Non-pigmented ciliary epithelial cell (primary cell): ENCODE measurements at places on chromosomes 6 and 20.

DNA sequence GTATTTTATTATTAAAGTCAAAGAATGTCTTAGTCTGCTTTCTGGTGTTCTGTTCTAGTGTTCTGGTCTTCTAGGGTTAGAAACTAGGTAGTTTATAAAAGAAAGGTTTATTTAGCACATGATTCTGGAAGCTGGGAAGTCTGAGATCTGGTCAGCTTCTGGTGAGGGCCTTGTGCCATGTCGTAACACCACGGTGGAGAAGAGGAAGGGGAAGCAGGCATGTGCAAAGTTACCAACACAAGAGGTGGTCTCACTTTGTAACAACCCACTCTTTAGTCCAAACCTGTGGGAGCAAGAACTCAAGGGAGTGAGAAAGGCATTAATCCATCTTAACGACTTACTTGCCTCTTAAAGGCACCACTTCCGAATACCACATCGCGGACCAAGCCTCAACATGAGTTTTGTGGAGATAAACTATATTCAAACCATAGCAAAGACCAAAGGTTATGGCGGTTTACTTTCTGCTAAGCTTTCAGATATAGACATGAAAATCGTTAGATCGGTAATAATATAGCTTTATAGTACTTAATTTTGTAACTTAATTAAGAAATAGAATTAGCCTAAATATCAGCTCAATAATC, 99.4 kb downstream of the NCOA3 start:
- no peak for DNase-seq

GRCh38 chr6:167293088-167293589, 2.0 kb downstream of the UNC93A start:
- DNase-seq: no peak

DNA sequence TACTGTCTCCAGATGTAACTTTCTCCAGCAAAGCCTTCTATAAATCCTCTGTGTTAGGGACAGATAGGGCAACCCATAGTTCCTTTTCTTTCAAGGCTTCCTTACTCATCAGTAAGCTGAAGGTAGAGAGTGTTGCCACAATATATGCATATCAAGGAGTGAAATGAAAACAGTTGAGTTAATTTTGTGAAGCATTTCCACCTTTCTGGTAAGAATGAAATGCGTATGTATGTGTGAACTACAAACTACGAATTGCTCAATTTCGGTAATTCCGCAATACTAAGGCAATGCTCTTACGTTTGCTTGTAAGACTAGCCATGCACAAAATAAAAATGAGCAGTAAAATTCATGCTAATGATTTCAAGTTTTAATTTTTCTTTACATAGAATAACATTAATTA, 61.2 kb upstream of the HBS1L start:
- no peak for DNase-seq

GRCh38 chr6:28748192-28748591, 175.6 kb downstream of the TRIM27 start:
- DNase-seq: no peak

DNA sequence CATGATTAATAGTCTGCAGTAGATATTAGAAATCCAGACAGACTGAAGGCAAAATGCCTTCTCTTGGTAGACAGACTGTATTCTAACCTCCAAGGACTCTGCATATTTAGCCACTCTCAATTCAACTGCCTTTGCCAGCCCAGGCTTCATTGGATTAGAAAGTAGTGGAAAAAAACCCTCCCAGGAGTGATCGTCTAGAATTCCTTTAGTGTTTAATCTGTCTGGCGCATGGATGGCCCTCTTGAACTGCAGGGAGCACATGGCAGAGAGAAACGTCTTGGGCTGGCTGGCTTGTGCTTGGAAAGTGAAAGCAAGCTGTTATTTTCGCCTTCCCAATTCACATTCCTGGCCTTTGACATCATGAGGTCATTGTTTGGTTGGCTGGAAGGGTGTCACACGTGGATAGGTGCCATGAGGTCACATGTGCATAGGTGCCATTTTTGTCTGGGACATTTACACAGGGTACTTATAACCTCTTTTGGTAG, 30.9 kb upstream of the NEDD9 start:
- DNase-seq: peak; percentile 46

- no peak for DNase-seq
Measured at GRCh38 chr20:57876163-57876562, 166.3 kb upstream of the PMEPA1 start.

- no peak for DNase-seq
Measured at GRCh38 chr20:37225146-37225545, 36.5 kb downstream of the GHRH start.

DNA sequence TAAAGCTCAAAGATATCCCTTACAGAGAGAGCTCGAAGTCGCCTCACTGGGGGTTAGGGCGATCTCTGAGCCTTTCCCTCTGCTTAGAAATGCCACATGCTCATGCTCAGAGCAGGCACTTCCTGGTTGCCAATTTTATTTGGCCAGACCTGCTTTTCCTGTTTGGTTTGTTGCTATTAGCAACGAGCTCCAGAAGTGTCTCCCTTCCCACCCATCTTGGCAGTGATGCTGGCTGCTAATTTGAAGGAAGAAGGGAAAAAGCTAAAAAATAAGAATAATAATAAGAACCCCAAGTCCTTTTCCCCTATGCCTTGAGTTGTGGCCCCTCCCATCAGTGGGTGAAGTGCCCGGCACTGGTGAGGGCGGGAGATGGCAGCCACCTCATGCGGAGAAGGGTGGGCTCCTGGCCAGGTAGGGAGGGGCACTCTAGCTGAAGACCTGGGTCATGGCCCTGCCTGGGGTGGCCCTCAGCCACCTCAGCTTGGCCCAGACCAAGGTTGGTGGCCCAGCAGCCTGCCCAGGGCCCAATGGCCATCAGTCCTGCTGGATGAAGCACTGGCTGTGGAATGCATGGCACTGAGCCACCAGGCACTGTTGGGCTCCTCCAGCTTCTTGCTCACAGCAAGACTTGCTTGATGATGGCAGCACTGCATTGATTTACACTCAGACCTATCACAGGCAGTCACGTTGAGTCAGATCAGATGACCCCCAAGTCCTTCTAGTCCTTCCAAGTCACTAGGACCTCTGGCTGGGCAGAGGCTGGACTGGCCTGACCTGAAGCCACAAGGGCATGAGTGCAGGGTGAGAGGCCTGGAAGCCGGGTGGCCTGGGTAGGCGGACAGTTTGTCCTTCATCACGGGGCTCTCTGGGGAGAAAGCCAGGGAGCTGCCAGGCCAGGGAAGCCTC, 79.0 kb downstream of the SYNJ2 start:
- DNase-seq: no peak

DNA sequence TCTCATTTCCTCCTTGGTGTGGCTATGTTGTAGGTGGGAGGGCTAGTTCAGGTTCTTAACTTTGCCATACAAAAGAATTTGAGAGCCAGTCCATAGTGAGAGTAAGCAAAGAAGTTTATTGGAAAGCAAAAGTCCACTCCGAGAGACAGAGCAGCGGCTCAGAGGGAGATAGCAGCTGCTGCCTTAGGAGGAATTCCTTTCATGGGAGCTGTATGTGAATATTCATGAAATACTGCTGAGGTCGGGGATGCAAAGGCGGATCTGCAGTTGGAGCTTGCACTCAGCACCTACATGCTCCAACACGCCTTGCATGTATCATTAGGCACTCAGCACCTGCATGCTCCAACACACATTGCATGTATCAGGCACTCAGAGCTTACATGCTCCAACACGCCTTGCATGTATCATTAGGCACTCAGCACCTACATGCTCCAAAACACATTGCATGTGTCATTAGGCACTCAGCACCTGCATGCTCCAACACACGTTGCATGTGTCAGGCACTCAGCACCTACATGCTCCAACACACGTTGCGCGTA, 54.9 kb downstream of the CDH4 start:
- no peak for DNase-seq

- DNase-seq: no peak
Measured at GRCh38 chr6:1770435-1770843, 160.7 kb downstream of the FOXC1 start.

- no peak for DNase-seq
Measured at GRCh38 chr6:73566954-73567591, 46.2 kb upstream of the EEF1A1 start.

DNA sequence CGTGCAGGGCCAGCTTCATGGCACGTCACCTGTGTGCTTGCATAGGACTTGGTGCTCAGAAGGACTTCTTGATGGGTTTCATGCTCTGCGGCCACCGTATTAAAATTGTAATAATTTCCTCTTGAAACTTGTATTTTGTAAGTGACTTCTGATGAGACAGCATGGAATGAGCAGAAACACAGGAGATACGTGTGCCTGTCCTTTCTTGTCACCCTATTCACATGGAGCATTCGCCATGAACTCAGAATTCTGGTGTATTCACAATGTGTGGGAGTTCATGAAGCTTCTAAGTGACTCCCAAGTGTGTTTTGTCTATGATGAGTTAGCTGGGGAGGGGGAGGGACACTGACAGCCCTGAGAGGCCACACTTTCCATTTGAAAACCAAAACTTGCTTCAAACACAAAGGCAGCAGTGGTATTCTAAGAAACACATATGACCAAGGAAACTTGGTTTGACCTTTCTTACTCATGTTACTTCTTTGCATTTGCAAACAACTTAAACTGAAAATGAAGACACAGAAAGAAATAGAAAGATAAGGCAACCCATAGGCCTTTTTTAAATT, 92.1 kb upstream of the NEDD9 start:
- no peak for DNase-seq

- no peak for DNase-seq
Measured at GRCh38 chr6:125451750-125452149, 150.0 kb upstream of the HDDC2 start.

DNA sequence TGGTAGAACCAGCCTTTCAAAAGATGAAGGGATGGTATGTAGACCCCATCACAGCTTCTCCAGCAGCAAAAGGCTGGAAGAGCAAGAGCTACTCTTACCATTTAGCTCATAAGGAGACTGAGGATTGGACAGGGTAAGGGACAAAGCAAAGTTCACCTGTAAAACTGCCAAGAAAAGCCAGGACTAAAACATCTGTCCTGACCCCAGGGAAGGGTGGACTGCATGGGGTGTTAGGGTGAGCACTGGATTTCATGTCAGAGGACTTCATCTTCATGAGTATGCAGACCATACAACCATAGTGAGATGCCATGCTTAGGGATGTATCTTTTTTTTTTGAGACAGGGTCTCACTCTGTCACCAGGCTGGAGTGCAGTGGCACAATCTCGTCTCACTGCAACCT, 19.3 kb downstream of the AHCY start:
- DNase-seq: no peak

GRCh38 chr6:54722328-54722727, 124.2 kb upstream of the FAM83B start:
- no peak for DNase-seq

GRCh38 chr6:10180138-10181074, 234.5 kb downstream of the TFAP2A start:
- DNase-seq: no peak

DNA sequence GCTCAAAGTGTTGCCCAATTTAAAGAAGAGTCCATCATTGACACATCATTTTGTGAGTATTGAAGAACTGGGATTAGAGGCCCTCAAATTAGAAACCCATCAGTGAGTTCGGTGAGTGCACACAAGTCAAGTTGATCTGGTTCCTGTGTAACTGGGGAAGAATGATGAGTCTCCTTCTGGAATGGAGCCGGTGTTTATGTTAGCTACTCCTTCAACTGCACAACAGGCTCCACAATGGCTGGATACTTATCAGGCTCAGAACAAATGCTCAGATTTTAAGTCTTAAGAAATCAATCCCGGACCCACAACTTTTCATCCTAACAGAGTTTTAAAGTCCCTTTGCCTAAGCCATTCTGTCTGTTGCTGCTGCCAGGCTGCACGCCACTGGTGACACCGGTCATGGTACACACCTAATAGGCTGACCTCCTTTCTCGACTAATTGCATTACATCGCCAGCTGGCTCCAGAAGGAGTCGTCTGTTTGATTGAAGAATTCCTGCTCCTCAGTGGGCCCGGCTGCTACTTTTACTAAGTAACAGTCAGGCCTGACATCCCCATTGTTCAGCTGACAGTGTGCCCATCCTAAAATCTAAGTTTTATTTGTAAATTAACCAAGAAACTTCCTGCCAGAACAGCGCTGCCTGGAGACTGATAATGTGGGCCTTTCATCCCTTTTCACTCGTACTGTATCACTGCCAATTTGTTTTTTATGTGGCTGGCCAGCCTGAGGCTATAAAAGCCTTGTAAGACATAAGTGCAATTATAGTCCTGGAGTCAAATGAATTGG, 130.4 kb downstream of the INSM1 start:
- no peak for DNase-seq

GRCh38 chr6:38143191-38144150, 323.9 kb downstream of the ZFAND3 start:
- DNase-seq: no peak

DNA sequence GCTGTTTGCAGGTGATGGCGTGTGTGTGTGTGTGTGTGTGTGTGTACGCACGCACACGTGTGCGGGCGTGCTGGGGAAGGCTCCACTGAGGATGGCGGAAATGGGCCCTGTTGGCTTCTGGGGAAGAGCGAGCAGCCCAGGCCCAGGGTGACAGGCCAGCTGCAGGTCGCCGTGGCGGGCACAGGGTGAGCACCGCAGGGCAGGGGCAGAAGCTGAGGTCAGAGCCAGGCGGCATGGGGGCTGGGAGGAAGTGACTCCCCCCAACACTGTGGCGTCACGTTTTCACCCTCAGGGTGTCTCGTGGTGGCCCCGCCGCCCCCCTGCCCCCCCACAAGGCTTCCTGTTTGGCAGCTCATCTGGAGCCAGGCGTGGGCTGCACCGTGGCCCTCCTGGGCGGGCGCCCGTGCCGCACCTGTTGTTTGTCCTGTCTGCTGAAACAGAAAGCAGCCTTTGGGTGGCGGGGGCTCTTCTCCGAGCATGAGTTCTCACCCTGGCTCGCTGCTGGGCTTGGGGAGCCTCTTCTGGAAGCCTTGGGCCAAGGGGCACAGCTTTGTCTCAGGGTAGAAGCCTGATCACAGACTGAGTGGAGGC, 7.1 kb downstream of the RBM38 start:
- no peak for DNase-seq

DNA sequence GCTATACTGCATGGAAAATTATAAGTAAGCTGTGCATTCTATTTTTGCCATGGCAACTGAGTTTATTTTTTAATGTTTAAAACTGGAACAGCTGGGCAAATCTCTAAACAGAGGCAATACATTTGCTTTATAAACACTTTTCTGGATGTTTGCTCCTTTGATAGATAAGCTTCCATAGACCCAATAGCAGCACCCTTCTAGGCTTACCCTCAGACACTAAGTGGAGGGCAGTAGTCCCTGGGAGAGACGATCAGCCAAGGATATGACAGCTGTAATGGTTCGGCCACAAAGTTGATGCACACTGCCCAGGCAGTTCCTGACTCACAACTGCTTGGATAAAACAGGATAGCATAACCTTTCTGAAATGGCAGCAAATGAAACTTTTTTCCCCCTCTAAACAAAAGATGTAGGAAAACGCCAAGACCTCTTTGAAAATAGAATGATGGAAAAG, 8.5 kb upstream of the MRPS10 start:
- no peak for DNase-seq

GRCh38 chr20:31670371-31671228, 32.9 kb downstream of the COX4I2 start:
- no peak for DNase-seq

- no peak for DNase-seq
Measured at GRCh38 chr6:159172091-159172491, 2.9 kb downstream of the FNDC1 start.
